ENCODE measurements at places on chromosomes 4 and X. TPM values are rescaled to one million over a fixed set of nuclear protein-coding genes. Genes with fewer than 3 reads are reported as not detected.
A peak's percentile ranks its signal among the peaks of the same experiment; 100 is the strongest.

The RASSF6 gene
- total RNA-seq, result not detected

The TGIF2LX gene
- total RNA-seq, result not detected

DNA sequence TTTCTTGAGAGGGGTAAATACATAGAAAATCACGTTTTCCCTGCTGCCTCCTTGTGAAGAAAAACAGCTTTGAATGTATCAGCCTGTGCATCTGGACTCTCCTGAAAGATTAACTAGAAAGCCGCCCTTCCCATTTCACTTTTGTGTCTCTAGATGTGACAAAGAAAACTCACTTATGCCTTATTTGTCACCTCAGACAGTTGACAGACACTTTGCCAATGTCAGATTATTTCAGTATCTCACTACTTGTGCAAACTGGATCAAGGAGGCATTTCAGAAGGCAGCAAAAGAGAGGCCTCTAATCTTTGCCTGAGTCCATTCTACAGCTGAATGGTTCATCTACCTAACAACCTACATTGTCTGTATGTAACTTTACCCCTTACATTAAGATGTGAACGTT is 754.9 kb downstream of the RPA4 start:
- no peak for DNase-seq

DNA sequence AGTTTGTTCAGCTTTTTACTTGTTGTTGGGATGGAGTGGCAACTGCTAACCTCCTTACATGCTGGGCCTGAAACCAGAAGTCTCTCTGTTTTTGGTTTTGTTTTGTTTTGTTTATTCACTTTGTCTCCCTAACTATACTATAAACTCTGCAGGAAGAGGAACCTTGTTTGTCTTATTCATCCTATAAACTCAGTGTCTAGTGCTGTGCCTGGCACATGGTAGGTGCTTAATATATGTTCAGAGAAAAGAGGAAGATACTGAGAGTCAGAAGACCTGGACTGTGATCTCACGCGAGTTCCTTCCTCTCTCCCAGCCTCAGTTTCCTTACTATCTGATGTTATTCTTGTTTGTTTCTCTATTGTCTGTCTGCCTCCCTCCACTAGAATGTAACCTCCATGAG is 71.3 kb downstream of the PRPS1 start:
- DNase-seq, result no peak

DNA sequence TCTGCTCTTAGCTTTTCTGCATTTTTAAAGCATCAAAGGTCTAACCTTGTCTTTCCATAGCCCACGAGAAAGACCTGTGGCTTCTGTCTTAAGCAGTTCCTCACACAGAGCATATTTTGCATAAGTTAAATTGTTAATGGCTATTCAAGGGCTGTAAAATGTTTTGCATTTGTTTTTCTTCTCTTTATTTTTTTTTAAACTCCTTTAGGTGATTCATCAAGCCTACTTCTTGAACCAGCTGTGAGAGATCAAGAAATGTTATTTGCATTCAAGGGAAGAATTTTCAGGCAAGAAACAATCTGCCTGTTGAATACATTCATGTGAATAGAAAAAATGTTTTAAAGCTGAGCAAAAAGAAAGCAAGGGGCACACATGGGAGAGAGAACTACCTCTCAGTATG is 423.8 kb upstream of the FRG1 start:
- DNase-seq, result no peak

GRCh38 chr4:125459531-125459930 is 144.8 kb downstream of the FAT4 start:
- no peak for DNase-seq

- no peak for DNase-seq
Measured at GRCh38 chr4:145819853-145820181, 118.8 kb downstream of the ZNF827 start.

DNA sequence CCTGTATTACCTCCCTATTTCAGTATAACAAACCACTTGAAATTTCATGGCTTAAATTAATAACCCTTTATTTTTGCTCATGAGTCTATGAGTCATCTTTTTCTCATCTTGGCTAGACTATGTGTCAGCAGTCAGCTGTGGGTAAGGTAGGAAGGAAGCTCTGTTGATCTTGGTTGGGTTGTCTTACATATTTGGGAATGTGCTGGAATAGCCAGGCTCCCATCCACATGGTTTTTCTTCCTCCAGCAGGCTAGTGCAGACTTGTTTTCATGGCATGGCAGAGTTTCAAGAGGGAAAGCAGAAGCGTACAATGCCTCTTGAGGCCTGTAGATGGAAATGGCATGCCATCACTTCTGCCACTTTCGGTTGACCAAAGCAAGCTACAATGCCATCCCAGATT is 89.7 kb downstream of the LINC00632 start:
- DNase-seq, result no peak

DNA sequence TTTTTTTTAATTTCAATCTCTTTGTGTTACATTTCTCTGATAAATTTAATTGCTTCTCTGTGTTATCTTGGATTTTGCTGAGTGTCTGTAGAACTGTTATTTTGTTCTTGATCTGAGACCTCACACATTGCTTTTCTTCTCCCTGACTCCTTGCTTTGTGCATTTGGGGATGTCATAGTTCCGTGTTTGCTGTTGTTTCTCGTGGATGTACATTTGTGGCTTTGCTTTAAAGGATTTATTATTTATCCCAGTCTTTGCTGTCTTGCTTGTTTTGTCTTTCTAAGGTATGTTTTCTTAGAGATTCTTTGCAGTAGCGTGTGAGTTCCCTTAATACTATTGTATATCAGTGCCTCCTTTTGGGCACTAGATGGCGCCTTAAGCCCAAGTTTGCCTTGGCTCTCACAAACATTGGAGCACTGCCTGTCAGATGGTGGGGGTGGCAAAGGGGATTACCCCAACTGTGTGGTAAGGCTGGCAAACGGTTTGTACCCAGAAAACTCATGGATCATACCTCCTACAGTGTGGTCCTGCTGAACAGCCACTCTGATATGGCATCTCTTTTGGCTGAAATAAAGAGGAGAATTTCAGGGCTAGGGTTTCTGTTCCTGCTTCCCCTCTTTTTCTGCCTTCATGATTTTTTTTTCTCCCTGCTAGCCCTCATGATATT is 96.4 kb downstream of the PGRMC2 start:
- DNase-seq, result peak; percentile 60

DNA sequence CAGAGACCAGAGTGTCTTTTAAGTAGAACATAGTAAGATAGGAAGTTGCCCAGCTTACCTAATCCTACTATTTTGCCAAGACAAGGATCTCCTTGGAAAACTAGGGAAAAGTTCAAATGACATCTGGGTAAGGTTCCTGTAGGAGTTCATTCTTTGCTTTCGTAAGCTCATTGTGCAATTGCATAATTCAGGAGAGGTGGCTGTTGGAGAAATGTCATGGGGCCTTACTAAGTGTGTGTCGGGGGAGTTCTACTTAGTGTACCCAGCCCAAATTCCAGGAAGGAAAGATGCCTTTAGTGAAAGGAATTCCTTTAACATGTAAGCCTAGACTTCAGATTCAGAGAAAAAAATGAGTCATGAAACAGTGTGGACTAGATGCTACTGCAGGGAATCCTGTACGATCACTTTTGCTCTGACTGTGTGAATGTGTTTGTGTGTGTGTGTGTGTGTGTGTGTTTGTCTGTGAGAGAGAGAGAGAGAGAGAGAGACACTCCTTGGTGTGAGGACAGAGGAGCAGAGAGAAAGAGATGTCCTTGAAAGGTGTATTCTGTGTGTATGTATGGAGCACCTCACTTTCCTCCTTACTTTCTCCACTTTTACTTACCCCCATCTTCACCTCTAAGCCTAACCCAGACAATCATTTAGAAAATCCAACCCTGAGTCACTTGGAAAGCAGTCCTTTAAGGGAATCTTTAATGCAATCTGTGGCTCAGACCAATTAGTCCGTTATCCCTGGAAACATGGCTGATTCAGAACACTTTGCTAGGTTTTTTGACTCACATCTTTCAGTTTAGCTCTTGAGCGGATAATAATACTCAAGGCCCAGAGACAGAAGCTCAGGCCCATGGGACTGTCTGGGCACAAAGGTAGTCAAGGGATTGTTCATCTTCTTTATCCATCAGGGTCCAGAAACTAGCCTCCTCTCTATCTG is 114.5 kb upstream of the ACSL4 start:
- DNase-seq, result no peak

The GIMD1 gene
- total RNA-seq, result not detected

DNA sequence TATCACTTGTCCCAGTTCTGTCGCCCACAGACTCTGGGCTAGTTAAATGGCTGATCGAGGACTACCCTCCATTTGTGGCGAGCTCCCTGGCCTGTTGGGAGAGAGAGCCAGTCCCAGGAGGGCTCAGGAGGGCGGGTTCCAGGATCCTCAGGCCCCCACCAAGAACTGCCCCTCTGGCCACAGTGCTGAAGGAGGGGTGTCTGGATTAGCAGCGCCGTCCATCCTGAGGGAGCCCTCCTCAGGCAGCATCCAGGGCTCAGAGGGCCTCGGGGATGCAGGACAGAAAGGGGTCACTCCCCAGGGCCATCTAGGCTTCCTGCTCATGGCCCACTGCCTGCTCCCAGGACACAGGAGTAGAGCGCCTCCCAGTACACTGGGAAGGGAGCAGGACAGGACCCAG is 6.1 kb downstream of the PNMA5 start:
- DNase-seq, result no peak

GRCh38 chrX:7446815-7447214 is 298.9 kb upstream of the PUDP start:
- no peak for DNase-seq

GRCh38 chr4:113331811-113332210 is 282.4 kb downstream of the ANK2 start:
- DNase-seq, result no peak

GRCh38 chr4:184952522-184952921 is 65.8 kb upstream of the HELT start:
- no peak for DNase-seq

- no peak for DNase-seq
Measured at GRCh38 chr4:141786946-141787345, 150.6 kb downstream of the IL15 start.

The UGT2A3 gene
- not detected for total RNA-seq

The DRP2 gene
- total RNA-seq, result 0.12 TPM

Measured in left cardiac atrium (tissue), 4 donors.